Neural crest cell (in vitro differentiated cells): ENCODE measurements at places on chromosomes 4 and X.

GRCh38 chr4:101236097-101236496 lies 111.2 kb downstream of the PPP3CA start:
- no peak for DNase-seq

GRCh38 chrX:12962041-12962504 lies 12.8 kb upstream of the TMSB4X start:
- no peak for DNase-seq

GRCh38 chrX:40746521-40746920 lies 11.2 kb upstream of the MED14 start:
- DNase-seq = no peak

GRCh38 chrX:31670245-31670644 lies 598.4 kb upstream of the FTHL17 start:
- DNase-seq = no peak

GRCh38 chr4:3354455-3354811 lies 61.6 kb downstream of the RGS12 start:
- no peak for DNase-seq

DNA sequence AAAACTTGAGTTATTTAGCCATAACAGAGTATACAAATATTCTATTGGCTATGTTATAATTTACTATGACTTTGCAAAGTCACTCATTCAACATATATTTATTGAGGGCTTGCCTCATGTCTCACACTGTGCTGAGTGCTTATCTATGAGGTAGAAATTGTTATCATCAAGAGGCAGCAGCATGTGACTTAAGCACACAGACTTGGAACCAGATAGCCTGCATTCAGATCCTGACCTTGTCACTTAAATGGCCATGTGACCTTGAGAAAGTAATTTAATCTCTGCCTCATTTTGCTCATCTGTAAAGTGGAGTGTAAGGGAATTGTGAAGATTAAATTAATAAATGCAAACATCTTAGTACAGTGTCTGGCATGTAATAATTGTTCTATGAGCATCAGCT lies 10.1 kb upstream of the EXOSC9 start:
- no peak for DNase-seq

GRCh38 chr4:676871-677235 lies 2.5 kb downstream of the MYL5 start:
- no peak for DNase-seq

- DNase-seq = no peak
These were observed 7.6 kb downstream of the ACSL1 start for GRCh38 chr4:184818216-184818564.

- DNase-seq = no peak
These were observed 71.0 kb downstream of the GPAT3 start for GRCh38 chr4:83606898-83607297.

DNA sequence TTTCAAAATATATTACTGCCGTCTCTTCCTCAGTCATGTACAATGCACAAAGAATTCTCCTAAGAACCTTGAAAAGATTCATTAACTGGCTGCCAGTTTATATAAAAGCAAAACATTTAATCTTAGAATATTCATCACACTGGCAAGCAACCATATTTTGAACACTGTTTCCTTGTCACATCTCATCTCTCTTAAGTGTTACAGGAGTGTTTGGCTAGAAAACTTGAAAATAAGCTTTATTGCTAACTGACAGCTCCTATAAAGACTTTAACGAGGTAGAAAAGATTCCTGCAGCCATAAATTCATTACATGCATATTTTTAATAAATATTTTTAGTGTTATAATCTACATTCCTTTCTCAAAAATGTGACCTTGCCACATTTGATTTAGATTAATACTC lies 149.6 kb downstream of the AFAP1 start:
- no peak for DNase-seq

DNA sequence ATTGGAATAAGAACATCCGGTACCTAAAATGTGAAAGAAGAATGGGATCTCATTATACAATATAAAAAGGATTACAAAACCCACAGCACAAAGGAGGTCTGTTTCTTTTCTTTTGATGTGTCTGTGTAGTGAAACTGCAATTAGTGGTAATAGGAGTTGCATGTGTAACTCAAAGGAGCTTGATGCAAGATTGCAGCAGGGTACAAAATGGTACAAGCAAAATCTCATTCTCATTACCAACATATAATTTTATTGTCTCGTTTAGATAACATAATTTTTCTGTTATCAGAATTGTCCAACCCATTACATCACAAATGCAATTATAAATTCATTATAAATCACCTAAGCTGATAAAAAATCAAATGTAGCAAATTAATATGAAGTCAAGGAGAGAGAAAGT lies 47.1 kb upstream of the CCSER1 start:
- no peak for DNase-seq

- no peak for DNase-seq
These were observed 15.8 kb upstream of the SFRP2 start for GRCh38 chr4:153804722-153805121.

DNA sequence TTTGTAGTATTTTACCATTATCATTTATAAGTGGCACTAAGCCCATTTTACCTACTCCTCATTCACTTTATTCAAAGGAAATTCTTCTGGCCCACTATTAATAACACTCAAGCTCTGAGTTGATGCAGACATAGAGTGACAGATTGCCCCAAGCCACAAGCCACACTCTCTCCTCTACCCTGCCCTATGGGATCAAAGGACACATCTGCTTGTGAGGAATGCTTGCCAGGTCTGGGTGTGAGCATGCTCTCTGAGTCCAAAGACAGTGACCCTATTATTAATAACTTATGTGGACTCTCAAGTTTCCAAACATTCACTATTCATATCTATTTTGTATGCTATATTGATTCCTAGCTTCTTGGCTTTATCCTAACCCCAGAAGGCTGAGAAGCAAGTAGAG lies 18.5 kb downstream of the ETNPPL start:
- DNase-seq = no peak

- no peak for DNase-seq
These were observed 8.2 kb downstream of the SLC25A4 start for GRCh38 chr4:185151296-185151695.

- DNase-seq = no peak
These were observed 239.1 kb downstream of the RASL11B start for GRCh38 chr4:53101191-53101581.

DNA sequence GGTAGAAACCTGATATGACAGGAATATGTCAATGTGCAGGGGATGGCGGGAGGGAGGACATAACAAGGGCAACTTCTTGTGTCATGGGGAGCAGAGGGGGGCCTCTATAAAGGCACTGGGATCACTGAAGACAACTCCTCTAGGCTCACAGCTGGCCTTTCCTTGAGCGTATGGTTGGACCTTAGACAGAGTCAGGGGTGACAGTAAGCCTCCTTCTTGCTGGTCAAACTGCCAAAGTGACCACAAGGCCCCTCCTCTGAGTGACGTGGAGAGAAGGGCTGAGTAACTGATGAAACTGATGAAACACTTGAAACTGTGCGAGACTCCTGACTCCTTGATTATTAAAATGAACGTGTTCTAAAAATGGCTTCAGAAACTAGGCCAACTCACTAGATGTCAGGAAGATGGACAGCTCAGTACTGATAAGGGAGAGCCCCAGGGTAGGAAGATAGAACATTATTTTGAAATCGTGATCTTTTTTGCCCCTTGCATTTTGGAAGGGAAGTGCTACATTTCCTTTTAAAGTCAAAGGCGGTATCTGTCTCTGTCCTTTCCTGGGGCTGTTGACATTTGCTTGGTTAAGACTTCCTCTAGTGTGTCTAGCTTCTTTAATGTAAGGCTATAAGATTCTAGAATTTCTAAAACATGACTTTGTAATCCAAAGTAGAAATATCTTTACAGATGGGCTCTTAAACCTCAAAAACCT lies 1.6 kb downstream of the RAB33A start:
- no peak for DNase-seq

DNA sequence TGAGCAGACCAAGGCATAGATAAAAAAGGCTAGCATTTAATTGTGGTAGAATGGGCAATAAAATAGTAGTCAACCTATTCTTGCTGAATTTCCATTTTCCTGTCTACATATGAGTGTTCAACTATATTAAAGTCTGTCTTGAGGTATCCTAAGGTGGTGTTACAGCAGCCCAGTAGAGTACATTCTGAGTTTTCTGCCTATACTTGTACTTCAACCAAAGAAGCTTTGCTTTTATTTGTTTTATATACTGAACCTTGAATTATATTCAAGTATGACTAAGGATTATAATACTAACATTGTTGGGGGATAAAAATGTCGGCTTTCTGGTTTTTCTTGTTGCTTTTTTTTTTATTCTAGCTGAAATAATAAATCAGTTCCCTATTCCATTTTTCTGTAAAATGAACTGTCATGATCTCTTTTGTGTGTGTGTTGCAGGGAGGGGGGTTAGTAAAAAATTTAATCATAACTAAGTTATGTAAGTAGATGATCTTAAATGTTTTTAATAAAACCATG lies 106.7 kb downstream of the PDLIM5 start:
- DNase-seq = no peak

DNA sequence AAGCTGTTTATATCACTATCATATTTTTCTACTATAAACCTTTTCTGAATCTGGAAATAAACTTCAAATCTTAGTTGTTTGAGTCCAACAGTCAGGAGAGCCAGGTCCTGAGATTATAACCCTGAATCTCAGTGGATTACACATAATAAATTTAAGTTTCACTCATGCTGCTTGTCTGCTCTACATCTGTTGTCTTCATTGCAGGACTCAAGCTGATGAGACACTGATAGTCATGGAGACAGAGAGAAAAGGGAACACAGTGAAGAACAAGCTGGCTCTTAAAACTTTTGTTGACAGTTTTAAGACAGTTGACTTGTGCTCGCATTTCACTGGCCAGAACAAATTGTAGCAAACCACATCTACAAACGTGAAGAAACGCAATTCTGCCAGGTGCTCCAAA lies 327.0 kb upstream of the CTSO start:
- no peak for DNase-seq

GRCh38 chr4:15779306-15779705 lies 1.2 kb downstream of the CD38 start:
- peak; percentile 13 for DNase-seq

DNA sequence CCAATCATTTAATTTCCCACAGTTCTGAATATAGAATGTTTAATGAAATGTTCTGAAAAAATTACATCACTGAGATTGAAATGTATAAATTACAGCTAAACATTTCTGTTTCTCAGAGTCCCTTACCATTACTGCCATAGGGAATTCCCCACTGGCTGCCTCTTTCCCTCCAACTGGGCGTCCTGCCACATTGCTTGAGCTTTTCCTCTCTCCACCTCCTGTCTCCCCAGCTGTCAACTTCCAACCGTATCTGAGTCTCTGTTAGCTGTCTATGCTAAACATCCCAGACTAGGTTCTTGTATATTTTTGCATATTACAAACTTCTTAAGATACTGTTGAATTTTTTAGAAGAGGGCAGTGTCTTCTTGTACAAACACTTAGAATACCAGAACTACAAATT lies 407.3 kb upstream of the SLIT2 start:
- no peak for DNase-seq

DNA sequence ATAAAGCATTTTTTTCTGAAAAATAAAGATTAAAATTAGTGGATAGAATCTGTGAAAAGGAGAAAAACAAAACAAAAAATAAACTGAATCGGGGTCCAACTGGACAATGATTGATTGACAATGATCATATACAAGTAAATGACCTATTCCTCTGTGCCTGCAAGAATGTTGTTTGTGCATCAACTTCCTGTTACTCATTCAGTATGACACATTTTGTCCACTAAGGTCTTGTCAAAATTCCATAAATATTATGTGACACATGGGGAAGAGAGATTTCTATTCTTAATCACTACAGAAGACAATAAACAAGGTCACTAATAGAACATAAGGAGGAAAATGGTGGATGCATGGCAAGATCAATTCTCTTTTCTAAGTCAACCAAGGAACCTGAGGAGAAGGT lies 54.9 kb downstream of the F8 start:
- no peak for DNase-seq

DNA sequence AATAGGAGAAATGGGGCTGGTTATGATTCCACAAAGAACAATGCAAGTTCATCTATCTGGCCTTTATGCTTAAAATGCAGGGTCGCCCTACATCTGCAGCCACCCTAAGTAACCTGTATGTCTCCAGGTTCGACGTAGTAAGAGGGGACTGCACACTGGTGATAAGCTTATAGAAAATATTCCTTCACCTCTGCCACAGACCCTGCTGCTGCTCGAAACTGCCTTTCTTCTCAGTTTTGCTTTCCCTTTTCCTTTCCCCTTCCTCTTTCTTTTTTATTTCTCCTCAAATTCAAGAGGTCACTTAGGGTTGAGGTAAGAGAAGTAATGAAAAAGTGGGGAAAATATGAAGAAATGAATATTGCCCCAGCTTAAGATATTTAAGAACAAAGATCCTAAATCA lies 123.5 kb downstream of the DCHS2 start:
- no peak for DNase-seq

DNA sequence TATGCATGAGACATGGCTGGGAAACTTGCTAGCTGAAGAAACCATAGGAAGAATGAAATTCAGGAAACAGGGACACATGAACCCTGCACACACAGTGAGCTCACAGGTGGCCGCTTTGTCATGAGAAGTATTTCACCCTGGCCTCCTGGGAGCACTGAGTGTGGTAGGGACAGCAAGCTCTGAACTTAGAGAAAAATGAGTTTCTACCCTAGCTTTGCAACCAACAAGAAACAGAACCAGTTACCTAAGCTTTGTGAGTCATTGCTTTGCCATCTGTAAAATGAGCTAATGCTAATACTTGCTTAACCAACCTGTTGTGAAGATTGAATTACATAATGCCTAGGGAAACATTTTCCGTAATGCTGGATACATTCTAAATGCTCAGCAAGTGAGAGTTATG lies 206.6 kb upstream of the HS3ST1 start:
- no peak for DNase-seq

GRCh38 chr4:153217440-153217839 lies 13.2 kb downstream of the TRIM2 start:
- DNase-seq = no peak

- no peak for DNase-seq
These were observed 23.3 kb downstream of the TRMT2B start for GRCh38 chrX:101028562-101028961.

- no peak for DNase-seq
These were observed 170.3 kb upstream of the MAMLD1 start for GRCh38 chrX:150192816-150193215.

DNA sequence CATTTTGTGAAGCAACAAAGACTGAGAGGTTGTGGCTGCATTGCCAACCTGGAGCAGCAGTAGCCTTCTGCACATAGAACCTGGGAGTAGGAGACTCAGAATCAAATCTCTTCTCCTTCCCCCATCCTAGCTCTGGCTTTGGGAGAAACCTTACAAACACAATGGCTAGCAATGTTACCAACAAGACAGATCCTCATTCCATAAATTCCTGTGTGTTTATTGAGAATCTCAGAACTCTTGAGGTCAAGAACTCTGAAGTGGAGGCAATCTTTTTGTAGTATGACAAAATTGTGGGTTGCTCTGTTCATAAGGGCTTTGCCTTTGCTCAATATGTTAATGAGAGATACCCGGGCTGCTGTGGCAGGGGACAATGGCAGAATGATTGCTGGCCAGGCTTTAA lies 406.7 kb upstream of the SPANXN1 start:
- DNase-seq = no peak

GRCh38 chr4:127203562-127204200 lies 429.1 kb upstream of the INTU start:
- no peak for DNase-seq
